Activated B cell treated with CpG ODN at 0.5 μM for 24 hours (primary cell): ENCODE measurements at places on chromosomes 1 and 21.

GRCh38 chr1:246728311-246728710 lies 4.1 kb downstream of the SCCPDH start:
- no peak for DNase-seq

DNA sequence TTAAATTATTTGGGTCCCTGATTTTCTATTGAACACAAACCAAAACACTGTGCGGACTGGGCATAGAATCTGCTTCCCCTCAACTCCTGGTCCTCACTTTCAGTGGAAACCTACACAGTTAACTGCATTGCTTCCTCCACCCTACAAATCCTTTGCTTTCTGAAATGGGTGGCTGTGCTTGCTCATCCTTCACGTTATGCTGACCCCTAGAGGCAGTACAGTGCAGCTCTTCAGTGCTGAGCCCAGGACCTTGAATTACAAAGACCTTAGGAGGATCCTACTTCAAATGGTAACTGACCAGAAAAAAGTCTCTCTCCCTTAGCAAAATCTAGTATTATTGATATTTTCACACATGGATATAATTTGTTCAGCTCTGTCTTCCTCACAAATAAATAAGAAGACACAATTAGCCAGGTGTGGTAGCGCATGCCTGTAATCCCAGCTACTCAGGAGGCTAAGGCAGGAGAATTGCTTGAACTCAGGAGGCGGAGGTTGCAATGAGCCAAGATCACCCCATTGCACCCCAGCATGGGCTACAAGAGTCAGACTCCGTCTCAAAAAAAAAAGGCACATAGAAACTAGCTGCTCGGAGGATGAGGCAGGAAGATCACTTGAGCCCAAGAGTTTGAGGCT lies 63.4 kb upstream of the L1TD1 start:
- DNase-seq = no peak

GRCh38 chr1:214008791-214009422 lies 21.1 kb downstream of the PROX1 start:
- DNase-seq = no peak

DNA sequence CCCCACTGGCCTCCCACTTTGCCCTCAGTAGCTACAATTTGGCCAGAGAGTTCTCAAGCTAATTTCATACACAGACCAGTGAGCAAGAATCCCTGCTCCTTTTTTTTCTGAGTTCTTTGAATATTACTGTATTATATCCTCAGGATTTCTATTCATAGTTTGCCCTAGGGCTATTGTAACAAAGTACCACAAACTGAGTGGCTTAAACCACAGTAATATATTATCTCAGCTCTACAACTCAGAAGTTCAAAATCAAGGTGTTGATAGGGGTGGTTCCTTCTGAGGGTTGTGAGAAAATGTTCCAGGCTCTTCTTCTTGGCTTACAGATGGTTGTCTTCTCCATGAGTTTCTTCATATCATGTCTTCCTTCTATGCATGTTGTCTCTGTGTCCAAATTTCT lies 289.4 kb upstream of the ESRRG start:
- no peak for DNase-seq

DNA sequence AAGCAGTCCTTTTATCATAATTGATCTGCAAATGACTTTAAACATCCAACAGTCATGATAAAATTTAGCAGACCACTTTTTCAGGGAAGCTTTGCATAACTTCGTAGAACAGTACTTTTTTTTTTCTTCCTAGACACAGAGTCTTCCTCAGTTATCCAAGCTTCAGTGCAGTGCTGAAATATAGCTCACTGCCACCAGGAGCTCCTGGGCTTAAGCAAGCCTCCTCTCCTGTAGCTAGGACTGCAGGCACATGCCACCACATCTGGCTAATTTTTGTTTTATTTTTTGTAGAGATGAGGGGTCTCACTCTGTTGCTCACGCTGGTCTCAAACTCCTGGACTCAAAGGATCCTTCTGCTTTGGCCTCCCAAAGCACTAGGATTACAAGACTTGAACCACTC lies 3.8 kb downstream of the F13B start:
- DNase-seq = no peak

DNA sequence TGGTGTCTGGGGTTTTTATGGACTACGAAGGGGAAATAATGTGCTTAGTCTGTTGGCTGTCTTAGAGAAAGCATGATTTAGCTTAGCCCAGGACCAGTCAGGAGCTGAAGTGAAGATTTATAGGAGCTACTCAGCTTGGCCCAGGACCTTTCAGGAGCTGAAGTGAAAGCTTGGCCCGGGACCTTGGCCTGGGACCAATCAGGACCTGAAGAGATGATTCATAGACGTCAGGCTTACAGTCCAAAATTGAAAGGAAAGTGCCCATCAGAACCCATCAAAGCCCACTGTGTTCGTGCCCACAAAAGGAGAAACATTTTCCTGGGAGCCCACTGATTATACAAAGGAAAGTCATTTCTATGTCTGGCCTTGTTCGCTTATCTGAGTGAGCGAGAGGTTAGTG lies 35.6 kb downstream of the MSTO1 start:
- DNase-seq = no peak

DNA sequence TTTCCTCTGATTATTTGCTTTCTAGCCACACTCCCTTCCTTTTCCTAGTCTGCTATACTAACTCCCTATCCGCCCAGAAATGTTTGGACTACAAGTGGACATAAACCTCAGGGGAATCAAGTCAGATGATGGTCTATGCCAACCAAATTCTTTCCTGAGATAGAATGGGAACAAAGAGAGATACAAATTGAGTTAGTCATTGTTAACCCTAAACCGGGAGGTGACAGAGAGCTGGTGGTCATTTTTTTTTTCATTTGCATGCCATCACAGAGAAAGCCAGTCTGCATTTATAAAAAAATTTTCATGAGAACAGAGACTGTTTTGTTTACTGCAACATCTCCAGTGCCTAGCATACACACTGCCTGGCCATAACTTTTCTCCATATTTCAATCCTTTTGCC lies 35.0 kb downstream of the MYSM1 start:
- no peak for DNase-seq

- no peak for DNase-seq
Observed at GRCh38 chr1:5347726-5348125, 644.5 kb downstream of the NPHP4 start.

GRCh38 chr1:156089704-156090103 lies 7.4 kb upstream of the MEX3A start:
- DNase-seq = no peak

- DNase-seq = no peak
Observed at GRCh38 chr1:202134645-202135172, 9.8 kb downstream of the ARL8A start.

GRCh38 chr1:23273450-23274133 lies 56.3 kb upstream of the HTR1D start:
- no peak for DNase-seq

DNA sequence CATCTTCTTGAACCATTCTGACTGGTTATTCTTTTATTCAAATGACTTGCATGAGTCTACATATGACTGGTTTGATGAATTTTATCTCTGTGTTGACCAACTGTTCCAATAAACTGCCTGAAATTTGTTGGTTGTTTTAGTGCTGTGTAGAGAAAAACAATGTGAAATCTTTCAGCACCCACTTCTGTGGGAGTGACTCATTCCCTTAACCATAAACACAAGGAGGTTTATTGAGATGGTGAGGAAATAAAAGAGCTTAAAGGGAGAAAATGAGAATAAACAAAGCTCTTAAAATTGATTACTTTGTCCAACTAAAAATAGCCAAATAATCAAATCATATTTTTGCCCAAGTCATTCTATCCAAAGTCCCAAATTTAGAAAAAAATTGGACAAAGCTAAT lies 341.1 kb downstream of the TGFB2 start:
- DNase-seq = no peak

- no peak for DNase-seq
Observed at GRCh38 chr1:234705615-234706014, 95.6 kb upstream of the IRF2BP2 start.

DNA sequence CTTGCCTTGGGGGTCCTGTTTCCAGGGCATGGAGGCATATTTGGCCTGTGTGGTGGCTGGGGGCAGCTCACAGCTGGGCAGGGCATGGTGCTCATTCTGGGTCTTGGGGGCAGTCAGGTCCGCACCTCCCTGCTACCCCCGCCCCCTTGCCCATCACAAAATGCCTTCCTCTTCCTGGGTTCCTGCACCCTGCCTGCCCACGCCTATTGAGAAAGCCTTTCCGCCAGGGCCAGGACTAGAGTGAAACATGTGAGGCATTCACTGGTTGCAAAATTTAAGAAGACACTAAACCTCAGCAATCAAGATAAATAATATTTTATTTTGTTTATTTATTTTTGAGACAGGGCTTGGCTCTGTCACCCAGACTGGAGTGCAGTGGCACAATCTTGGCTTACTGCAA lies 19.7 kb downstream of the PTAFR start:
- DNase-seq = no peak

- no peak for DNase-seq
Observed at GRCh38 chr1:99438656-99439230, 174.5 kb downstream of the PLPPR4 start.

DNA sequence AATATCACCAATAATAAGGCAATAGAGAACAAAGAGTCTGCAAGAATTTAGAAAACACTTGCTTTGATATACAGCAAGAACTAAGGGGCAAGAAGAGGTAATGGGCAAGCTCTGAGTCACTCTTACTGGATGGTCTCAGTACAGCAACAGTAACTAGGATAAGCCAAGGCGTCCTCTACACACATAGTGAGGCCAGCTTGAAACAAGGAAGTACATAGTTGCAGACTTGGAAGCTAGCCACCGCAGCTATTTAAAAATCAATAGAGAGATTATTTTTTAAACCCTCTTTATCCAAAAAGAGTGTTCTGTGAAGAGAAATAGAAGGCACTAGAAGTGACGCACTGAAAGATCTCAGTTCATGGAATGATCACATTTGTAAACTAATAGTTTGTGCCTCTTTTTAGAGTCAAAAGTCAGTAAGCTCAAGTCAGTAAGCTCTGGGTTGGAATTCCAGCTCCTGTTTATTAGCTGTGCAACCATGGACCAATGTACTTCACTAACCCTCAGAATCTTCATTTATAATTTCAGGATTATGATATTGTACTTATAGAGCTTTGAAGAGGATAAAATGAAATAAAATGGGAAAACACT lies 118.6 kb downstream of the AKT3 start:
- DNase-seq = no peak

- no peak for DNase-seq
Observed at GRCh38 chr1:206905295-206906164, 8.3 kb downstream of the IL24 start.

DNA sequence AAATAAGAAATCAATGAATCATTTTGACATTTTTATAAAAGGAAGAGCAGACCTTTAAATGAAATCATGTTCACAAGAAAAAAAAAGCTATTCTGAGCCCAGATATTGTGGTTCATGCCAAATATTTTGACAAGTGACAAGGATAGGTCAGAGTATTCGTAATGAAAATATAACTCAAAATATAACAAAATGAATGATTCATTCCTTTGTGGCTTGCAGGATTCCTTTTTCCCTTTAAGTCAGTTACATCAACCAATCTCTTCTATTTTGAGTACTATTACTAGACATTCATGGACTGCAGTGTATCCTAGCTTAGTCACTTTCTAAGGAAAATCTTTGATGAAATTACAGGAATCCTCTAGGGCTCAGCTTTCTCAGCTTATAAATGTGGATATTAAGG lies 188.7 kb downstream of the COL11A1 start:
- DNase-seq = no peak

DNA sequence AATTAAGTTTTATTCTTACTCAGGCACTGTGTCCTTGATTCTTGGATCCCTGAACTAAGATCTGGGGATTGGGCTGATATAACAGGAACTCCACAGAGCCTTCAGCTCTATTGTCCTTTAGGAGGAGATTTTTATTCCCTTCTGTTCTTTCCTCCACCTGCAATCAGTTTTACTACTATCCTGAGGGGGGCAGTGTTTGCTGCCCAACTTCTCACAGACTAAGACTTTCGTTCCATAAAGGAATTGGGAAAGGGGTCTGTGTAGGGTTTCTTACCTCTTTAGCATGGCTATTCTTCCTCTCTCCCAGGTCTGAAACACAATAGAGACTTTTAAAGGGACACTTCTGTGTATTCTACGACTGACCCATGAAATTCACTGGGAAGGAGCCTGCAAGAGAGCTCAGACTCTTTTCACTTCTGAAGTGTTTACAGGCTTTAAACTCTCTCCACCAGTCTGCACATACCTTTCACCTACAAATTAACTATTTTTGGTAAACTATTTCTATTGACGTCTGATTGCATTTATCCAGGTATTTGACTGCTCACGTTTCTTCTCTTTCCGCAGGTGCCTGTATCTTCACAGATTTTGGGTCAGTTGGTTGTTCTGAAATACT lies 103.3 kb upstream of the DEPDC1 start:
- DNase-seq = no peak

GRCh38 chr1:182330303-182330702 lies 61.3 kb downstream of the GLUL start:
- no peak for DNase-seq

DNA sequence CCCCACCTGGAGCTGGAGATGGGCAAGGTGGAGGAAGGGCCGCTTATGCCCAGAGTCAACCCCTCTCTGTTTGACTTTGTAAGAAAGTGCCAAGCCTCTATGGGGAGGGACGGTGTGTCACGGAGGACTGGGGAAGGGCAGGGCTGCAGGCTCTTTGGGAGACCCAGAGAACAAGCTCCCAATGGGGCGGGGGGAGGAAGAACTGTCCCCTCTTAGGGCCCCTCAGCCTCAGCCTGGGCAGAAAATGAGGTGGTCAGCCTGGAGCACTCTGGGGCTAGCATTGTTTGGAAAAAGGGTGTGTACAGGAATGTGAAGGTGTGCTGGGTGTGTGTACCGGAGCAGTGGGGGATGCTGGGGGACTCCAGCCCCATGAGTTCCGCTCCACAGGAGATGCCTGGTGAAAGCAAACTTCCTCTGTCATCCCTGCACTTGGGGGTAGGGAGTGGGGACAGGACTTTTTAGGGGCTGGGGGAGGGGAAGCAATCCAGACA lies 1.2 kb upstream of the INAVA start:
- no peak for DNase-seq

DNA sequence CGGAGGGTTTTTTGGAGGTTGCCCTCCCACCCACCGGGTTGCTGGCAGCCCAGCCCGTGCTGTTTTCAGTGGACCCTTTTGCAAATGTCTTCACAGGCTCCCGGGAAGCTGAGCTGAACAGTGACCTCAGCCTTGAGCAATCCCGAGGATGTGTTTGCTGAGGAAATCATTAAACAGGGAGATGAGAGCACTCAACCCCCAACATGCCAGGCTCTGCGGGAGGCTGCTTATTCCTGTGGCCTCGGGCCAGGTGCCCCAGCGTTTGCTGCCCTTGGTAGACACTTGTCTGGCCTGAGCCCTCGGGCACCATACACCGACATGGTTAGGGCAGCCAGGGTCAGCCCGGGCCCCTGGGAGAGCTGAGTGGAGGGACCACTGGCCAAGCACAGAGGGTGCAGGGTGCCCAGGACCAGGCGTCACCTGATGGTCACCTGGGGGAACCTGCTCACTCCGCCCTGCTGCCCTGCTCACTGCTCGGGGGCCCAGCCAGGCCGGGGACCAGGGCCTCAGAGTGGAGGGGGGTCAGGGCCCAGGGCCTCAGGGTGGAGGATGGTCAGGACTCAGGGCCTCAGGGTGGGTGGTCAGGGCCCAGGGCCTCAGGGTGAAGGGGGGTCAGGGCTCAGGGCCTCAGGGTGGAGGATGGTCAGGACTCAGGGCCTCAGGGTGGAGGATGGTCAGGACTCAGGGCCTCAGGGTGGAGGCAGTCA lies 42.5 kb upstream of the POFUT2 start:
- no peak for DNase-seq

GRCh38 chr1:80218112-80218511 lies 1211.6 kb upstream of the ADGRL4 start:
- no peak for DNase-seq
